Stimulated activated CD4-positive, alpha-beta T cell treated with anti-CD3 and anti-CD28 coated beads, Interleukin-12 subunit alpha, Interleukin-12 subunit beta, amount 100 ng/mL, for 24 hours (primary cell): ENCODE measurements at places on chromosomes 2 and 18.

DNA sequence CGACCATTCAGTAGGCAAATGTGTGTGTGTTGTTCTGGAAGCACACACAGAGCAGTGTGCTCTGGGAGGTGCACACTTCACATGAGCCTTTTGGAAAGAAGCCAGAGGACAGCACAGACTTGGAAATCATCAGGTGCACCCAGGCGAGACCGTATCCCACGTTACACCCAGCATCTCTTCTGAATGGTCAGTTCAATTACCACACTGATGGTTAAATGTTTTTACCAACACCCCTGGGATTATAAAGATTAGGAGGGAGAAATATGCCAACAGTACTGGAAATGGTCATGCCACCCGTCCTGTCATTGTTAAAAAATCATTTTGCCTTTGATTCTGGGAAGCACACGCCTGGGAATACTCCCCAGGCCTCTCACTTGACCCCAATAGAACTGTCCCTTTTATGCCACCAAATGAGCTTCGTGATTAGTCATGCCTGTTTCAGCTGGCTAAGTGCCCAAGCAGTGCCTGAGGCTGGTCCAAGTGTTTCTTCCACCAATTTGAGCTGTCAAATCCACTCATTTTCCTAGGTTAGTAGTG is 183.7 kb downstream of the NRP2 start:
- no peak for DNase-seq

GRCh38 chr2:200396781-200397242 is 90.3 kb downstream of the SPATS2L start:
- no peak for DNase-seq

GRCh38 chr2:207926133-207926988 is 99.0 kb downstream of the PLEKHM3 start:
- DNase-seq, result no peak

DNA sequence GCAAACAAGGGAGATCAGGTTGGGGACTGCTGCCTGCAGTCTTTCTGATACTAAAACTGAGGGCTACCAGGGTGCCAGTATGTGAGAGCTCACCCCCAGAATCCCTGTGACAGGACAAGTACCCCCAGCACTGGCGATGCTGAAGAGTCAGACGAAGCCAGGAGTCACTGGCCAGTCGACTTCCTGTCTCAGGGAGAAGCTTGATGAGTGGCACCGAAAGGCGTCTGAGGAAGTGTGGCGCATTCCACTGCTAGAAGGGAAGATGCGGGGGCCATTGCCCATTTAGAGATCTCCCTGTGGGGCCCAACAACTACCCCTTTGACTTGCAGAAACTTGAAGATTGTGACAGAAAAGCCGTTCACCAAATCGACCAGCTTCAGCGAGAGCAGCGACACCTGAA is 22.0 kb downstream of the MXD1 start:
- no peak for DNase-seq

DNA sequence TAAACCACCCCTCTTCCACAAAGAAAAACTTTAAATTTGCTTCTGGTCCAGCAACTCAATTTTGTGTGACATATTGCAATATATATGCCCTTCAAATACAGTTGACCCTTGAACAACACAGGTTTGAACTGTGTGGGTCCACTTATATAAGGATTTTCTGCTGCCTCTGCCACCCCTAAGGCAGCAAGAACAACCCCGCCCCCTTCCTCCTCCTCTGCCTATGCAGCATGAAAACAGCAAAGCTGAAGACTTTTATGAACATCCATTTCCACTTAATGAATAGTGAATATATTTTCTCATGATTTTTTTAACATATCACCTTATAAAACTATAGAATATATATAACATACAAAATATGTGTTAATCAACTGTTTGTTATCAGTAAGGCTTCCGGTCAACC is 58.3 kb downstream of the EML4 start:
- DNase-seq, result no peak

- DNase-seq, result no peak
These were observed 5.5 kb upstream of the TMEM214 start for GRCh38 chr2:27027211-27027651.

GRCh38 chr2:231052494-231053451 is 3.9 kb upstream of the PSMD1 start:
- peak; percentile 79 for DNase-seq

- DNase-seq, result no peak
These were observed 1.5 kb upstream of the KLHL30 start for GRCh38 chr2:238136820-238137537.

- no peak for DNase-seq
These were observed 20.9 kb upstream of the KDSR start for GRCh38 chr18:63387861-63388260.

- no peak for DNase-seq
These were observed 67.9 kb downstream of the NCOA1 start for GRCh38 chr2:24558781-24559472.

DNA sequence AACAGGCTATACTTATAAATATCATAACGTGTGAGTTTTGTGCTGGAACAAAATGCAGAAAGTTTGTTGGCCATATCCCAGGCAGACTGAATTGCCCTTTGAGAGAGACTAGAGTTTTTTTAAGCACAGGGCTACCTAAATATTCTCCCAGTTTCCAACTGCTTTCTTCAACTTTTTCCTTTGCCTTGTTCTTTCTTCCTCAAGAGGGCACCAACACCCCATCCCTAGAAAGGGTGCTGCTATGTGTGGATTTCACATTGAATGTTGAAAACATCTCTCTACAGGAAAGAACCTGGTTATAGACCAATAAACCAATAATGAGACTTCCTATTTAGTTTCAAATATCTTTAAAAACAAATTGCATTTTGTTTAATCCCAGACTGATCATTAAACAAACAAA is 87.9 kb downstream of the ICOS start:
- no peak for DNase-seq

DNA sequence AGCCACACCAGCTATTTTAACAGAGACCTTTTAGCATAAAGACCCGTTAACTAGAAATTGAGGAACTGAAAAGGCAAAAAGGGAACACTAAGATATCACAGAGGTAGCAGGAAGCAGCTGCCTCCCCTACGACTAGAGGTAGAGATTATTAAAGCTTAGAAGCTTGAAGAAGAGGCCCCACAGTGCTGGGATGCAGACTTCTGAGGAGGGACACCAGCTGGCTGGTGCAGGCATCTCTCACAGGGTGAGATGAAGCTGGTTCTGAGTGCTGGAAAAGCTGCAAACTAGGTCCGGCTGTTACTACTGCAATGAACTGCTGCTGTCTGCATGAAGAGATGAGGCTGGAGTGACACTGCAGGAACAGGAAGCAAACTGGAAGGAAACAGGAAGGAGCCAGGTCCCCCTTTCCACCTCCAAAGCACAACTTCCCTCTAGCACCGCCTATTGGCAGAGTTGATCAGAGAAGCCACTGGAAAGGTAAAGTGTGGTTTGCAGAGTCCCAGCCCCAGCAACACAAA is 61.2 kb upstream of the MRPS9 start:
- no peak for DNase-seq

GRCh38 chr2:56012221-56012765 is 88.7 kb upstream of the EFEMP1 start:
- no peak for DNase-seq

DNA sequence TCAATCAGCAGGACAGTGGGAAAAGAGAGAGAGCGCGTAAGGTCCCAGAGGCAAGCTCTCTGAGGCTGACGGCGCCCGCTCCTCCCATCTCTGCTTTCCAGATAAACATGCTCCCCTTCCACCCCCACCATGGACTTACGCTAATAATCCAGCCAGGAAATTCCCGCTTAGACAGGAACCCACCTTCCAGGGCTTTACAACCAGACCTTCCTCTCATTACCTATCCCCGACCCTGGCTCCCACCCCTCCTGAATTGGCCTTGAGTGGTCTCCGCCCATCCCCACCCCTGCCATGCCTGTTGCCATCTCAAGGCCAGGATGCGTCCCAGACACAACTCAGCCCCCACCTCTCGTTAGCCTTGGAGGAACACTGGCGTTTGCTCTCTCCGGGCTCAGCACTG is 131.1 kb downstream of the SMAD2 start:
- no peak for DNase-seq
